ENCODE measurements at places on chromosomes 12 and 14.

GRCh38 chr12:82665142-82665923, 21.4 kb upstream of the TMTC2 start:
- DNase-seq = no peak

GRCh38 chr12:12491606-12492005, 71.1 kb downstream of the DUSP16 start:
- DNase-seq = no peak

- no peak for DNase-seq
Measured at GRCh38 chr14:78119440-78119839, 50.7 kb upstream of the NRXN3 start.

GRCh38 chr12:13915096-13915495, 66.3 kb downstream of the GRIN2B start:
- no peak for DNase-seq

GRCh38 chr12:89157413-89157812, 194.9 kb downstream of the DUSP6 start:
- DNase-seq = no peak

DNA sequence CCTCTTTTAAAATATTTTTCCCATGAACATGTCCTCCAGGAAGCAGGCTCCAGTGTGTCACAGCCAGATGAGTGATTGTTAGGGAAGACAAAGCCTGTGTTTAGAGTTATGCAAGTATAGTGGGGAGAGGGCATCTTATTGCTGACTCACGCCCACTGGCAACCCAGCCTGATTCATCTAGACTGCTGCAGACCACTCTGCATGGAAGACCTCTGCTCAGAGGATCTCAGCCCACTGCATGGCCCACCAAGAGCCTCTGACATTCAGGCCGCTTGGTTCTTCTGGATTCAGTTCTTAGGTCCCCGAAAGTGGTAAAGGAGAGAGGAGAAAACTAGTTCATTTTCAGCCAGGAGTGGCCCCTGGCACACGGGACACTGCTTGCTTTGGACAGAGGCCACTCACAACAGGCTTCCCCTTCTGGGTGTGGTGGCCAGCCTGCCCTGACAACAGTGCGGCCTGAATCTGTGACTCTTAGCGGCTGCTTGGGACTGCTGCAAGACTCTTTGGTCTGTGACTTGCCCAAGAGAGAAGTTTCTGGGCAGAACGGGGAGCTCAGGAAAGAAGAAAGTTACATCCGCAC, 266.3 kb downstream of the ZFP36L1 start:
- no peak for DNase-seq

GRCh38 chr14:68145036-68145435, 325.5 kb downstream of the RAD51B start:
- no peak for DNase-seq

GRCh38 chr12:3998968-3999792, 126.0 kb upstream of the PARP11 start:
- DNase-seq = no peak

DNA sequence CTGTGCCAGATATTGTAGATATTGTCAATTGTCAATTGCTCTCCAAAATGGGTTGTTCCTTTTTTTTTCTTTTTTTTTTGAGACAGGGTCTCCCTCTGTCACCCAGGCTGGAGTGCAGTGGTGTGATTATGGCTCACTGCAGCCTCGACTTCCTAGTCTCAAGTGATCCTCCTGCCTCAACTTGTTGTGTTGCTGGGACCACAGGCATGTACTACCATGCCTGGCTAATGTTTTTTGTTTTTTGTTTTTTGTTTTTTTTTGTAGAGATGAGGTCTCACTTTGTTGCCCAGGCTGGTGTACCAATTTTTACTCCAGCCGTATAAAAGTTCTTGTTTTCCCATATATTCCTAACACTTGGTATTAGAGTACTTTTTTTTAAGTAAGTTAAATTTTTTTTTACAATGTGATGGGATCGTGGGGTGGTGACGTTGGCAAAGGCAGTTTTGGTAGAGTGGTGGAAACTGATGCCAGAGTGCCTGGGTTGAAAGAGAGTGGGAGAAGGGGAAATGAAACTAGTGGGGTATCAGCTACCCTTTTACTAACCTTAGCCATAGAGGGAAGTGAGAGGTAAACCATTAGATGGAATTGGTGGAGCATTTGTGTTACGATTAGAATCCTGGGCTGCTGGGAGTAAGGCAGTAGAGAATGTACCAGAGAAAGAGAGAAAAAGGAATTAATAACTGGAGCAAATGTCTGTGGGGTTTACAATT, 33.0 kb upstream of the CFAP54 start:
- DNase-seq = no peak

DNA sequence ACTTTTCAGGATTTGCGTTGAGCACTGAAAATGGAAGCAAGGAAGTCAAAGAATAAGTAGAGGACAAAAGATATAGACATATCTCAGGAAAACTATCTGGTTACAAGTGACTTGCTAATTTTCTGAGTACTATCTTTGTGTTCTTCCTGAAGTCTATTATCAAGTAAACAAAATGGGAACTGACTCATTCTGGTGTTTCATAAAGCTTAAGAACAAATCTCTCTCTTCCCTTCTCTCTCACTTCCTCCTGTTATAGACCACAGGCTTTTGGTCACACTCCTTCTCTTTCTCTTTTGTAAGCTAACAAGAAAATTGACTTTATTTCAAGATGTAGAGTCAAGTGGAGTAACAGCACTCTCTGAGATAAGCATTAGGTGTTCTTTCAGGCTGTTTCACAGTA, 406.6 kb upstream of the SYT1 start:
- peak; percentile 9 for DNase-seq

- DNase-seq = no peak
Measured at GRCh38 chr12:67193704-67194103, 75.5 kb upstream of the CAND1 start.

- DNase-seq = no peak
Measured at GRCh38 chr12:115942346-115942745, 335.1 kb downstream of the MED13L start.

DNA sequence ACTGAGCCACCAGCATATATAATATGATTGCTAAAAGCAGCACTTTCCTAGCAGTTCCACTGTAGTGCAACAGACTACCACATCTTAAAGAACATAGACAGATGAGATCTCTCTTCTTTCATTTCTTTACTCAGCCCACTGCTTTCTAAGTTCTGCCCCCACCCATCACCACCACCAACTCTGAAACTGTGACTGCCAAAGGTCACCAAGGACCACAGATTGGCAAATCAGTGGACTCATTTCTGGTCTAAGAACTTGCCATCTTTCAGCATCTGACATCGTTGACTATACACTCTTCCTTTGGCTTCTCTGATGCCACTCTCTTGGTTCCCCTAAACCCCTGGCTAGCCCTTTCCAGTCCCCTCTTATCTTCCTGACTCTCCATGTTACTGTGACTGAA, 38.4 kb downstream of the IFNG start:
- DNase-seq = no peak

DNA sequence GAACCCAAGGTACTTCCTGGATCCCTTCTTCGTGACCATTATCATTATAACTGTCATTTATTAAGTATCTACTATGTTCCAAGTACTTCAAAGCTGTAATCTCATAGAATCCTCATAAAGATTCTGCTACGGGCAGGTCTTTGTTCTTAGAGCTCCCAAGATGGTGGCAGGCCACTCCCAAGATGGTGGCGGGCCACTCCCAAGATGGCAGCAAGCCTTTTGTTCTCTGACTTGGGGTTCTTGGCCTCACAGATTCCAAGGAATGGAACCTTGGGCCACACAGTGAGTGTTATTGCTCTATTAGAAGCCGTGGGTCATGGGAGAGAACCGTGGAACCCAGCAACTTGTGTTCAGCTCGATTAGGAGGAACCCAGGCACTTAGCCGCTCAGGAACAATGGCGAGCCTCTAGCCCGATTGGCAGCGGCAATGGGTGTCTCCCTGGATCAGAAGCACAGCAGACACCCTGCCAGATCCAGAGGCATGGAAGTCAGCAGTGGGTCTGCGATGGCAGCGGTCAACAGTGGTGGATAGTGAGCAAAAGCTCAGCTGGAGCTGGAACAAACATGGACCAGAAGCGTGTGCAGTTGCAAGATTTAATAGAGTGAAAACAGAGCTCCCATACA, 193.7 kb upstream of the BTG1 start:
- no peak for DNase-seq

DNA sequence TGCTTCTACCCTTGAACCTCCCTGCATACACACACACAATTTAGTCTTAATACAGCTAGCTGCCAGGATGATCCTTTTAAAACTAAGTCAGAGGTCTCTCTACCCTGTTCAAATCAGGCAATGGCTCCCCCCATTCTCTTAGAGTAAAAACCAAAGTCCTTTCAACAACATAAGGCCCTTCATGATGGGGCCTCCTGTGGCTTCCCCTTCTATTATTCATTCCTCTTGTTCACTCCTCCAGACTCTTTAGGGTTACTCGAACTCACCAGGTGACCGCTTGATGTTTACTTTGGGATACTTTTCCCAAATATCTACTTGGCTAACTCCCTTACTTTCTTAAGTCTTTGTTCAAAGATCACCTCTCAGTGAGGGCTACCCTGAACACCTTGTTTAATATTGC, 30.4 kb downstream of the DENND5B start:
- DNase-seq = no peak

DNA sequence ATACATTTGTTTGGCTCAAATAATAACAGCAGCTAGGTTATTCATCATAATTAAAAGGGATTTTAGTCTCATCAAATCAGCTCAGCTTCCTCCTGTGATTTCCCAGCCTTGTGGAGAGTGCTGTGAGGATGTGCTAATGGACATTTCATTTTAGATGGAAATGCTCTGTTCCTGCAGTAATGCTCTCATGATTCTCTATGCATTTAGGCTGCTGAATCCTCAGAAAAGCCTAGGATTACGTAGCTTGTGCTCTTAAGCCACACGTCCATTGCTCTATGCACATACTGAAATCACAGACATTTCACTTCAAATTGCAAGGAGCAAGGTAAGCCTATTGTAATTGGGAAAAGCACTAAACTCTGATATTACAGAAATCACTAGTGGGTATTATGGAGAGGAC, 226.6 kb upstream of the TMEM260 start:
- DNase-seq = no peak

GRCh38 chr14:56423544-56423943, 156.1 kb upstream of the TMEM260 start:
- DNase-seq = no peak

GRCh38 chr12:64685050-64685449, 74.2 kb downstream of the GNS start:
- DNase-seq = no peak

- DNase-seq = no peak
Measured at GRCh38 chr12:56212361-56212760, 9.4 kb downstream of the RNF41 start.

DNA sequence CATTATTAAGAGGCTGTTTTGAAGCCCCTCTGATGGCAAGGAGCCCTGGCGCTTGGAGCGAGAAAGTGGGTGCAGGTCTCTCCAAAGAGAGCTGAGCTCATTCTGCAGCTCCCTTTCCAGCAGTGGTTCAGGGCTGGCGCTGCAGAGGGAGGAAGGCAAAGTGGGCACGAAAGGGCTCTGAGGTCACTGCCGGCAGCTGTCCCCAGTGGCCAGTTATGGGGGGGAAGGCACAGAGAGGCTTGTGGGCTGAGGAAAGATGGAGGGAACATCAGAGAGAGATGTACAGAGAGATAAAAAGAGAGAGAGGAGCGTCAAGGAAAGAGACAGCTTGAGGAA, 75.2 kb upstream of the TBX5 start:
- no peak for DNase-seq

DNA sequence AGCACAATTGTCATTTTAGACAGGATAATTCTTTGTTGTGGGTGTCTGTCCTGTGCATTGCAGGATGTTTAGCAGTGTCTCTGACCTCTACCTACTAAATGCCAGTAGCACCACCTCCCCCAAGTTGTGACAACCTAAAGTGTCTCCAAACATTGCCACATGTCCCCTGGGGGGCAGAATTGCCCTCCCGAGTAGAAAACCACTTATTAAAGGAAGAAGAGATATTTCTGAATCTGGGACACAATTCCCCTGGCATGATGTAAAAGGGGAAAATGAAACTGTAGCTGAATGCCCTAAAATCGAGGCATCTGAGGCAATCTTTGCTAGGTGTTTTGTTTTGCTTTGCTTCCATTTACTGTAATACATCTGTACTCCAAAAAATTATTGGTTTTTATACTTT, 116.8 kb upstream of the NAP1L1 start:
- DNase-seq = no peak

DNA sequence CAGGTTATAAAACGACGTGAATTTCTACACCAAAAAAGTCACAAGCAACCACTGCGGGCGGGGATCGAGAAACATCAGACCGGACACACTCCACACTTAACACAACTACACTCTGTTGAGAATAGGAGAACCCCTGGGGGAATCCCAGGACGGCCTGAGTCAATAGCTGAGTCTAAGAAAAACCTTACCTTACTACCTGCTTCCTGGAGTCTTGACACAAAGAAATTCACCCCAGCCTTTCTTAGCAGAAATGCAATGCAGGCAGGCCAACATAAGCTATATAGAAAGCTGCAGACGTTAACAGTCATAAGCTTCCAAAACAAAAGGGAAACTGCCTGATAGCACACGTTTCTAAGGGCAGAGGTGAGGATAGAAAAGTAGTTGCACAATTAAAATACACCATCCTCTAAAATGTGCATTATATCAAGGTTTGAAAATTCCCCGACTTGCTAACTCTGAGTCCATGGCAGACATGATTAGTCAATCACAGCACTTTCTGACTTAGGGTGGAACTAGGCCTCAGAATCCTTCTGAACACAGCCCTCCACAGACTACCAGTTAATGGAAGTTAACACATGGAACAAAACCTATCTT, 68.0 kb downstream of the CCDC88C start:
- DNase-seq = no peak

GRCh38 chr12:109725321-109726105, 11.9 kb downstream of the FAM222A start:
- no peak for DNase-seq

- no peak for DNase-seq
Measured at GRCh38 chr12:6091786-6092566, 32.5 kb downstream of the VWF start.

DNA sequence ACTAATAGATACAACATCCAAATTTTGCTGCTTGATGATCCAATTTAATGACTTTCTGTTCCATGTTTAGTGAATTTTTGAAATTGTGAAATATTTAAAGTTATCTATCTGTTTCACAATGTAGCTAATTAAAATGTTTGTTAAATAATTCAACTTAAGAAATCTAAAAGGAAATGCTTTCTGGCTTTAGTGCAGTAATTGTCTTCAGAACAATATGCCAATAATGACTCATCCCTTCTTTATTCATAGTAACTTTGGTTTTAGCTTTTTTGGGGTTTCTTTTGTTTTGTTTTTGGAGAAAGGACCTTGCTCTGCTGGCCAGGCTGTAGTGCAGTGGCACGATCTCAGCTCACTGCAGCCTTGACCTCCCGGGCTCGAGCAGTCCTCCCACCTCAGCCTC, 479.2 kb upstream of the RGS6 start:
- DNase-seq = no peak

- no peak for DNase-seq
Measured at GRCh38 chr12:94074980-94075629, 73.3 kb upstream of the PLXNC1 start.

- no peak for DNase-seq
Measured at GRCh38 chr14:90627478-90627877, 188.8 kb downstream of the TTC7B start.

- DNase-seq = no peak
Measured at GRCh38 chr12:89280833-89281538, 71.3 kb downstream of the DUSP6 start.

- no peak for DNase-seq
Measured at GRCh38 chr12:6891646-6892001, 13.0 kb upstream of the LRRC23 start.
